Heart left ventricle (tissue), 16 donors: ENCODE measurements at places on chromosomes 5 and 9. TPM values are rescaled to one million over a fixed set of nuclear protein-coding genes. Genes with fewer than 3 reads are reported as not detected.

- H3K4me1 ChIP-seq: no peaks in the 10 kb centered on the region
- H3K27me3 ChIP-seq: no peaks in the 10 kb centered on the region
- no peak overlapping the region for H3K4me3 ChIP-seq
- no peak for DNase-seq
These were observed 85.2 kb downstream of the CAMK4 start for GRCh38 chr5:111309384-111309783.

- H3K27me3 ChIP-seq: peaks cover 8% of the 10 kb centered on the region
- no peaks in the 10 kb centered on the region for H3K36me3 ChIP-seq
- no peak for DNase-seq
- H3K27ac ChIP-seq: no peak overlapping the region
- no peaks in the 10 kb centered on the region for H3K4me1 ChIP-seq
These were observed 16.3 kb upstream of the NPM1 start for GRCh38 chr5:171371326-171371725.

- no peak overlapping the region for H3K27ac ChIP-seq
- H3K36me3 ChIP-seq: no peaks in the 10 kb centered on the region
- H3K4me1 ChIP-seq: no peaks in the 10 kb centered on the region
- DNase-seq: no peak
These were observed 206.9 kb downstream of the CRB2 start for GRCh38 chr9:123562844-123563346.

GRCh38 chr5:43425983-43426382 lies 13.8 kb upstream of the CCL28 start:
- H3K36me3 ChIP-seq: no peaks in the 10 kb centered on the region
- H3K27me3 ChIP-seq: no peaks in the 10 kb centered on the region
- DNase-seq: no peak

GRCh38 chr5:143094087-143094521 lies 309.4 kb downstream of the NR3C1 start:
- H3K27me3 ChIP-seq: no peaks in the 10 kb centered on the region
- no peak overlapping the region for H3K27ac ChIP-seq
- H3K36me3 ChIP-seq: no peaks in the 10 kb centered on the region
- no peak for DNase-seq
- H3K4me3 ChIP-seq: peak overlapping the region; percentile 39

DNA sequence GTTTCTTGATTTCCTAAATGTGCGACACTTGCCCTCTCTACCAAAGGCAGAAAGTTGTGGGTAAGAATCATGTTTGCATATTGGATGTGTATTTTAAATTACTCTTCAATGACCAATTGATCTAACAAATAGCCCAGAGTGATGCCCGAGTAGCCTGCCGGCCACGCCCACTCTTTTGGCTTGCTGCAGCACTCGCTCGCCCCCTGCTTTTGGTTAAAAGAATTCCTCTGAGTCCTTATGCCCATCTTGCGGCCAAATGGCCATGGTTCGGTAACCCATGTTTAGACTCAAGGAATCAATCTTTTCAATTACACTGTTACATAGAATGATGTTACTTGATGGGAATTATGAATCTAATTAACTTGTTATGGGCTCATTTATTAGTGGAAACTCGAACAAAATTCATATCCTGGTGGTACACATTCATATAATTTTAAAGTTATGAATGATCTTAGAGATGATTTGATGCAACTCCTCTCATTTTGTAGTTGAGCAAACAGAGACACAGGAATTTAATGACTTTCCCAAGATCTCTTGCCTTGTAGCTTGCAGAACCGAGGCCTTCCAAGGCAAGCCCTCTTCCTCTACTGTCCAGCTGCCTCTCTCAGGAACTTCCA lies 36.5 kb downstream of the PPIC start:
- no peak overlapping the region for H3K4me3 ChIP-seq
- peaks cover 6% of the 10 kb centered on the region for H3K36me3 ChIP-seq
- no peak for DNase-seq
- no peaks in the 10 kb centered on the region for H3K4me1 ChIP-seq
- H3K27me3 ChIP-seq: no peaks in the 10 kb centered on the region
- no peak overlapping the region for H3K27ac ChIP-seq

DNA sequence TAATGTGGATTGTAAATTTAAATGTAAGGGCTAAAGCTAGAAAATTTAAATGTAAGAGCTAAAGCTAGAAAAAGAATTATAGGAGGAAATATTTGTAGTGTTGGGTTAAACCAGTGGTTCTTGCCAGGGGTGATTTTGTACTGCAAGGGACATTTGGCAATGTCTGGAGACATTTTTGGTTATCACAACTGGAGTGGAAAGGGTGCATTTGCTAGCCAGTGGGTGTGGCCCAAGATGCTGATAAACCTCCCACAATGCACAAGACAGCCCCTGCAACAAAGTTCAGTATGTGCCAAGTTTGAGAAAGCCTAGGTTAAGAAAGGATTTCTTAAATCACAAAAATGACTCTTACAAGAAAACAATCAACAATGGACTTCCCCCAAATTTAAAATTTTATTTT lies 31.6 kb upstream of the ELL2 start:
- no peak for DNase-seq
- no peaks in the 10 kb centered on the region for H3K27me3 ChIP-seq
- H3K36me3 ChIP-seq: no peaks in the 10 kb centered on the region
- H3K27ac ChIP-seq: no peak overlapping the region

GRCh38 chr9:29697011-29697410 lies 2123.7 kb upstream of the C9orf72 start:
- no peaks in the 10 kb centered on the region for H3K27me3 ChIP-seq
- H3K4me3 ChIP-seq: no peak overlapping the region
- H3K36me3 ChIP-seq: no peaks in the 10 kb centered on the region
- no peak overlapping the region for H3K27ac ChIP-seq

- H3K27me3 ChIP-seq: no peaks in the 10 kb centered on the region
- no peak overlapping the region for H3K4me3 ChIP-seq
- no peaks in the 10 kb centered on the region for H3K36me3 ChIP-seq
These were observed 26.6 kb upstream of the ANGPTL2 start for GRCh38 chr9:127149010-127149409.

GRCh38 chr5:135977375-135977928 lies 22.7 kb upstream of the LECT2 start:
- no peak overlapping the region for H3K4me3 ChIP-seq
- peak; percentile 70 for DNase-seq
- H3K27ac ChIP-seq: no peak overlapping the region
- no peaks in the 10 kb centered on the region for H3K36me3 ChIP-seq
- no peaks in the 10 kb centered on the region for H3K27me3 ChIP-seq

GRCh38 chr9:96108691-96109380 lies 193.1 kb downstream of the HSD17B3 start:
- H3K36me3 ChIP-seq: no peaks in the 10 kb centered on the region
- H3K27ac ChIP-seq: no peak overlapping the region
- DNase-seq: no peak
- H3K27me3 ChIP-seq: no peaks in the 10 kb centered on the region

GRCh38 chr5:86070719-86071118 lies 547.0 kb upstream of the COX7C start:
- no peak for DNase-seq
- H3K4me3 ChIP-seq: no peak overlapping the region
- no peak overlapping the region for H3K27ac ChIP-seq
- no peaks in the 10 kb centered on the region for H3K4me1 ChIP-seq
- H3K36me3 ChIP-seq: no peaks in the 10 kb centered on the region
- no peaks in the 10 kb centered on the region for H3K27me3 ChIP-seq

DNA sequence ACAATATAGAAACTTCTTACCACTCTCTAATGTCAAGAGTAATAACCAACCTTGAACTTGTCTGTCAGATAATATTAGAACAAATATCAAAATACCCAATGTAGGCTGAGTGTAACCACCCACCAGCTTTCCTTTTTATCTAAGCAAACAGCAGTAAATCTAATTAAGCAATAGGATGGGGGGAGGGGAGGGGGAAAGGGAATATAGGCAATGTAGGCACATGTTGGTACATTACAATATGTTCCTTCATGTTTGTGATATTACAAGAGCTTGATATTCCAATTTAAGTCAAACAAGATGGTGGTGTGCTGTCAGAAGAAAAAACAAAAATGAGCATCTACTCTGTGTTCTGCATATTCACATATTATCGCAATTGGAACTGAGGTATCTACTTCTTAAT lies 158.2 kb downstream of the DENND1A start:
- H3K27ac ChIP-seq: no peak overlapping the region
- DNase-seq: no peak
- H3K4me1 ChIP-seq: no peaks in the 10 kb centered on the region
- no peak overlapping the region for H3K4me3 ChIP-seq

- H3K27ac ChIP-seq: no peak overlapping the region
- H3K4me1 ChIP-seq: no peaks in the 10 kb centered on the region
- H3K4me3 ChIP-seq: no peak overlapping the region
- H3K36me3 ChIP-seq: no peaks in the 10 kb centered on the region
- no peaks in the 10 kb centered on the region for H3K27me3 ChIP-seq
These were observed 2369.4 kb upstream of the ACO1 start for GRCh38 chr9:30015073-30015472.

GRCh38 chr5:54603372-54603771 lies 85.8 kb downstream of the SNX18 start:
- H3K36me3 ChIP-seq: no peaks in the 10 kb centered on the region
- no peaks in the 10 kb centered on the region for H3K4me1 ChIP-seq
- no peak overlapping the region for H3K4me3 ChIP-seq
- no peak overlapping the region for H3K27ac ChIP-seq
- DNase-seq: no peak

GRCh38 chr9:124066783-124067577 lies 55.4 kb downstream of the LHX2 start:
- no peaks in the 10 kb centered on the region for H3K36me3 ChIP-seq
- H3K4me1 ChIP-seq: no peaks in the 10 kb centered on the region
- H3K27me3 ChIP-seq: no peaks in the 10 kb centered on the region
- H3K27ac ChIP-seq: no peak overlapping the region

- no peak overlapping the region for H3K4me3 ChIP-seq
- H3K27me3 ChIP-seq: no peaks in the 10 kb centered on the region
- no peaks in the 10 kb centered on the region for H3K4me1 ChIP-seq
- H3K36me3 ChIP-seq: no peaks in the 10 kb centered on the region
- DNase-seq: no peak
These were observed 82.2 kb upstream of the TLX3 start for GRCh38 chr5:171226864-171227263.

The APBA1 gene
- total RNA-seq: 1.0 TPM

The CARD9 gene
- 7.1 TPM for total RNA-seq

The DRD1 gene
- total RNA-seq: not detected

The CCDC183 gene
- total RNA-seq: 2.5 TPM

The SHB gene
- 10.7 TPM for total RNA-seq

The KLHL3 gene
- total RNA-seq: 77.6 TPM

The CARTPT gene
- total RNA-seq: not detected
